ENCODE measurements at places on chromosomes 12 and 14.

GRCh38 chr14:65937960-65938316 is 525.4 kb downstream of the FUT8 start:
- no peak for DNase-seq

DNA sequence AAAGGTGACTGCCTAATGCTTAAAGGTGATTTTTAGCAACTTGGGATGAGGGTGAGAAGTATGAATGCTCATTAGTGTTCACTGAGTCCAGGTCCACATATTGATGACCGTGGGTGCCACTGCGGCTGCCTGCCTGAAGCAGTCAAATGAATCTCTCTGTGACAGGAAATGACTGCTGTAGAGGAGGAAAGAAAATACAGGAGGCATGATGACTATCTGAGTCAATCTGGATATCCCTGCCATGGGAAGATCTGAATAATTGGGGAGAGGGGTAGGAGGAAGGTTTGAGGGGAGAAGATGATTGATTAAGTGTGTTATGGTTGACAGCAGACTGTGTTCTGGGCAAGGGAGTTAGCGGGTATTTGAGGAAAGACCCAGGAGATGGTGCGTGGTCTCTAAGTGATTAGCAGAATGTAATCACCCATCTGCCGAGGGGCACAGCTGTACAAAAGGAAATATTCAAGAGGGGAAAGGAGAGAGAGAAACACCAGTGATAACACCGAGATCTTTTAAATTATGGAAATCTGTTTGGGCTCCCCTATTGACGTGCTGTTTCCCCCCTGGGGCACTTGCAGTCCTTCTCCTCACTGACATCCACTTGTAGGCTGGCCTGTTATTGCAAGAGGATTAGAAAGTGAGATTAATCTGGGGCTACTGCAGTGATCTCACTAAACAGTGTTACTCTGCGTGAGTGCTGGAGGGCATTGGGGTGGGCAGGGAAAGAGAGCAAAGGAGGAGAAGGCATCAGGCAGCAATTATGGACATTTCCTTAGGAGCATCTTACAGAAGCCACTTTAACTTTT is 97.7 kb downstream of the AKAP6 start:
- DNase-seq = no peak

DNA sequence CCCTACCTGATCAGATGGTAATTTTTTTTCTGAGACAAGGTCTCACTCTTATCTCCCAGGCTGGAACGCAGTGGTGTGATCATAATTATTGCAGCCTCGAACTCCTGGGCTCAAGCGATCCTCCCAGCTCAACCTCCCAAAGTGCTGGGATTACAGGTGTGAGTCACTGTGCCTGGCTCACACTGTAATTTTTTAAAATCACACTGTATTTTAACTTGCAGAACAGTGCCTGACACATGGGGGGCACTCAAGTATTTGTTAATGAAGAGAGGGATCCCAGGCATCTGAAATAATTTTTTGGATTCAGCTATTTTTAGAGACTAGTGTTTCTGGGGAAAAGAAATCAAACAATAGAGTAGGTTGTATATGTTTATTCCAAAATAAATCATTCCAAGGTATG is 21.7 kb downstream of the LIMA1 start:
- no peak for DNase-seq

- no peak for DNase-seq
These were observed 10.7 kb downstream of the STAC3 start for GRCh38 chr12:57240066-57240921.

DNA sequence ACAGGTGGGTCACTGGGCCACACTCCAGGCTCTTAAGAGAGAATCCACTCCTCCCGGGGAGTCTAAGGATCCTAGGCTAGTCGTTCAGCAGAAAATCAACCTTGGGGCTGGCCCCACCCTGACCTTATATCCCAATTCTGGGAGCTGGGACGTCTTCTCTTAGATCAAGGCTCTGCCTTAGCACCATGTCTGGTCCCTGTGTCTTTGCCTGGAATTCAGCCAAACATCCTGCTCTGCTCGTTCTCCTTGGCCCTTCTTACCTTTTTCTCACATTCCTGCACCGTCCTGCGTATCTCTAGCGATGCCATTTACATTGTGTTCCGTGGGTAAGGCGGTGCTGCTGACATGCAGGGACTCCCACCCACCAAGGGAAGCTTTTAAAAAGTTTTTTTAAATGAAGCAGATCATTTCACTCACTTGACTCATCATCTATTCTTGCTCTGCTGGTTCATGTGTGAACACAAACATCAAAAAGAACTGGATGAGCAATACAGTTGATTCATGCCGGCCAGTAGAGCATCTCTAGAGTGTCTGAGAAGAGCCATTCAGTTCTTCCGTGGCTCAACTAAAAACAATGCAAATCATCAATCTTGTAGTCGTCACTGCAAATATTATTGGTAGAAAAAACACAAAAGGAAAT is 50.2 kb downstream of the KCNK13 start:
- DNase-seq = peak; percentile 23

All from astrocyte of the cerebellum (primary cell).